AG08395 (cell line): ENCODE measurements at places on chromosomes 4 and X.

DNA sequence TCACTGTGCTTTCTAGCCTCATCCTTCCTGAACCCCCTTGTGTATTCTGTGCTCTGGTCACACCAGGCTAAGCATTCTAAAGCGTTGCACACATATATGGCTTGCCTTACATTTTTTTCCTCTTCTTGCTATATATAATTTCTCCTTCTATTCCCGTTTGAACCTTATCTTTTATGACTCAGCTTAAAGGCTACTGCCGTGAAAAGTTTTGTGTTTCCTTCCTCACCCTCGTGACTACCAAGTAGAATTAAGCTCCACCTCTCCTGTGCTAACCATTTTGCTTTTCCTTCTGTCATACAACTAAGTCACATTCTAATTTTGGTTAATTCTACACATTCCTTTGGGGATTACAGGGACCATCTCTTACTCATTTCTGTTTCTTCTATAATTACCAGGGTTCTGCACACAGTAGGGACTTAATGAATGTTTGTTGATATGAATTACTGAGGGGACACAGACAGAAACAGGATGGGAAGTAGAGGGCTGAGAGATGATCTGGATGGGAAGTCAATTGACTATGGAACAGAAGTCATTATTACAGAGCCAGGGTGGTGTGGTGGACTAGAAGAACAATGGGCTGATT lies 67.1 kb downstream of the DOCK11 start:
- DNase-seq, result no peak

DNA sequence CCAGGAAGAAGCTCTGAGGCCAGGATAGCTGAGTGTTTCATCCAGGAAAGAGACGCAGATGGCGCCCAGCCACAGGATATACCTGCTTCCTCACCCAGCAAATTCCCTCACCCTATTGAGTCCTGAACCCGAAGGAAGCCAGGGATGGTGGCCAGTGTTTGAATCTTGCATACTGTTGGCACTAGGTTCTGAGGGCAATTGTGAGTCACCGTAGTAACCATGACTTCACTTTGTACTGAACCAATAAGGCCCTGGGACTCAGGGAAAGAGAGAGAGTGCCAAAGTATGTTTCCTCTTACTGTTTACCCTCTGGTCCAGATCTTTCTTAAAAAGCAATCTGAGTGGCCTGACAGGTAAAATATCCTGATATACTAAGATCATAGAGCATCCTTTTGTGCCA lies 25.6 kb upstream of the SMIM10L2A start:
- DNase-seq, result peak; percentile 6

GRCh38 chrX:135087867-135088266 lies 32.5 kb downstream of the ETDB start:
- no peak for DNase-seq

- no peak for DNase-seq
Observed at GRCh38 chr4:141348125-141348524, 127.4 kb downstream of the ZNF330 start.

GRCh38 chr4:98778206-98778605 lies 119.8 kb upstream of the TSPAN5 start:
- peak; percentile 54 for DNase-seq

DNA sequence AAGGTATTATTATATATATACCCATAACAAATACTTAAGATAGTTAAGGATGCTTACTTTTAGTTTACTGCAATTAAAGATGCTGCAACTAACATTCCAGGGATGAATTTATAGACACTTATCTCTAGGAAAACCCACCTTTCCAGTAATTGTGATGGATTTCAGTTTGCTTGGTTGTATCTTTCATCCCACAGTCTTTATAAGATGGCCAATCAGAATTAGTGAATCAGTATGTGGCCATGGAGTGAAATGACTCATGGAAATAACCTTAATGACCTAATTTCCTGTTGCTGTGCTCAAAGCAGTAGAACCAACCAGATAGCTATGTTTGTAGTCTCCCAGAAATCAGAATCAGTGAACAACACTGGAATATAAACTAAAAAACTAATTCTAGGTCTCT lies 26.4 kb downstream of the MOSPD2 start:
- peak; percentile 26 for DNase-seq

- DNase-seq, result no peak
Observed at GRCh38 chrX:49659771-49660170, 36.0 kb downstream of the PAGE1 start.

- DNase-seq, result no peak
Observed at GRCh38 chr4:169971456-169972015, 54.7 kb downstream of the MFAP3L start.

GRCh38 chr4:4386296-4386735 lies 586 bp upstream of the NSG1 start:
- DNase-seq, result no peak

DNA sequence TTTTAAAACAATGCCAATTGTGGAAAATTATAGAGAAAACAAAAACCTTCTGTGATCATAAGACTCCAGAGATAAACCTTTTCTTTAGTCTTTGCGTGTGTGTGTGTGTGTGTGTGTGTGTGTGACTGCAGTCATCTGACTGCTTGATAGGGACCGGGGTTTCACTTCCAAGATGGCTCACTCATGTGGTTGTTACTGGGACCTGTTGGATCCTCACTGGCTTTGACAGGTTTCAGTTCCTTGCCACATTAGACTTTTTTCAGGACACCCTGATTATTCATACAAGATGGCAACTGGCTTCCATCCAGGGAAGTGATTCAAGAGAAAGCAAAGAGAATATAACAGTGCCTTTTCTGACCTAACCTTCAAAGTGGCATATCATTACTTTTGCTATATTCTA lies 21.9 kb upstream of the MAD2L1 start:
- no peak for DNase-seq

- peak; percentile 35 for DNase-seq
Observed at GRCh38 chrX:53445977-53446376, 11.8 kb upstream of the HSD17B10 start.
